ENCODE measurements at places on chromosomes 12 and 14.

DNA sequence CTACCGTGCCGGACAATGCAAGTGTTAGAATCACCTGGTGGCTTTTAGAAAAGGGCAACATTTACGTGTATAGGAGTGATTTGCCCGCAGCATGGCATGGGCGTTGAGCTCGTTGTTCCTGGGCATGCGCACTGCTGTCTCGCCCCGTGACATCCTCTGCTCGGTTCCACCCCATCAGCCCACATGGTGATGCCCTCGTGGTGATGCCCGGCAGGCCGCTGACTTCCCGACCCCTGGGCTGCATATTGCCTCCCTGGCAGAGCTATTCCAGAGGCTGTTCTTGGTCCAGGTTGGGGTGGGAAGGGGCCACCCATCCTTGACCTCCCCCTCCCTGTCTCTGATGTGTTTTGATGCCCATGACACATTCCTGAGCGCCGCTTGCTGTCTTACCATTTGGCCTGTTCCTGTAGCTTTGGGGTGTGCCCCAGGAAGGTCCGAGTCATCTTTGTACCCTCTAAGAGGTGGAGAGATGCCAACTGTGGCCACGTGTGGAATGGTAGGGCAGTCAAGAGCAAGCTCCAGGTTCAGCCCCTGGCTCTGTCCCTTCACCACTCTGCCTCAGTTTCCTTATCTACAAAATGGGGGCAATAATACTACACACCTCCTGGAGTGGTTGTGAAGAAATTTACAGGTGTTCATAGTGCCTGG, 4.8 kb downstream of the HIP1R start:
- DNase-seq = no peak

GRCh38 chr14:96693987-96694386, 103.2 kb upstream of the VRK1 start:
- DNase-seq = no peak

- no peak for DNase-seq
Observed at GRCh38 chr12:93290391-93290790, 87.3 kb upstream of the NUDT4 start.

DNA sequence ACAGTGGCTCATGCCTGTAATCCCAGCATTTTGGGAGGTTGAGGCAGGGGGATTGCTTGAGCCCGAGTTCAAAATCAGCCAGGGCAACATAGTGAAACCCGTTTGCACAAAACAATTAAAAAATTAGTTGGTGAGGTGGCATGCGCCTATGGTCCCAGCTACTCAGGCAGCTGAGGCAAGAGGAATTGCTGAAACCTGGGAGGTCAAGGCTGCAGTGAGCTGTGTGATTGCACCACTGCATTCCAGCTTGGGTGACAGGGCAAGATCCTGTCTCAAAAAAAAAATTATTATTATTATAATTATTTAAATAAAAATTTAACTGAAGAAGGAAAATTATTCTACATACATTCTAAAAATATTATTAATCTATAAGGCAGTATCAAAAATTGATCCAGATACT, 164.1 kb downstream of the ITPR2 start:
- DNase-seq = no peak

- DNase-seq = no peak
Observed at GRCh38 chr12:75432924-75433323, 42.0 kb downstream of the GLIPR1L2 start.
